Heart left ventricle (tissue), 16 donors: ENCODE measurements at places on chromosomes 4 and X. TPM values are rescaled to one million over a fixed set of nuclear protein-coding genes. Genes with fewer than 3 reads are reported as not detected.

GRCh38 chrX:45840411-45840950 is 639.8 kb upstream of the DIPK2B start:
- DNase-seq, result no peak

GRCh38 chr4:48490680-48491513 is 845 bp downstream of the ZAR1 start:
- no peak for DNase-seq

- no peak for DNase-seq
Observed at GRCh38 chrX:101229170-101229569, 9.6 kb downstream of the DRP2 start.

DNA sequence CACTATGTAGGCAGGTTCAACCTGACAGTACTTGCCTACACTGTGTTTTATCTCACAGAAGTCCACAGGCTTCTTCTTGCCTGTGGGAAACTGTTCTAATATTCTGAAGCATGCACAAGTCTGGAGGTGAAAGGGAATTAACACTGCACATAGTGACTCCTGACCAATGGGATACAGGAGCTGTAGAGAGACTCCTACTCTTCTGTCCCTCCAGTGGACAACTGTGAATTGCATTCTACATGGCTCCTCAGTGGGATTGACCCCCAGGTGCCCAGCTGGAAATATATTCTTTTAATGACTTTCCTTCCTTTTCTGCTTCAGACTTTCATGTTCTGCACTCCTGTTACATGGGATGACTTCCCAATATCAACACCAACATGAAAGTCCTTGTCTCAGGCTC is 8.2 kb upstream of the YIPF6 start:
- no peak for DNase-seq

DNA sequence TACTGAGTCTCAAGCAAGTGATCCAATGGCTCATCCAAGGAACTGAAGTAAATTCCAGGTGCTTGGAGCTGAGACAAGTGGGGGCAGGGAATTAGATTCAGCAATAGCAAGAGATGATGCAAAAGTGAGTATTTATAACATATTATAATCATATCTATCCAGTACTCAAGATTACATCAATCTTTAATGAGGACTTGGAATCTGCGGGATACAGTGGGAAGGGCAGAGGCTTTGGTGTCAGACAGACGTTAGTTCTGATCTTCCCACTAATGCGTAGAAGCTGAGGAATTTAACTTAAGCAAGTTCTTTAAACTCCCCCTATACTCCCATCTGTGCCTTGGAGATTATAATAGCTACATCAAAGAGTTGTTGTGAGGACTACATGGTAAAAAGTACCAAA is 143.4 kb upstream of the NWD2 start:
- no peak for DNase-seq

DNA sequence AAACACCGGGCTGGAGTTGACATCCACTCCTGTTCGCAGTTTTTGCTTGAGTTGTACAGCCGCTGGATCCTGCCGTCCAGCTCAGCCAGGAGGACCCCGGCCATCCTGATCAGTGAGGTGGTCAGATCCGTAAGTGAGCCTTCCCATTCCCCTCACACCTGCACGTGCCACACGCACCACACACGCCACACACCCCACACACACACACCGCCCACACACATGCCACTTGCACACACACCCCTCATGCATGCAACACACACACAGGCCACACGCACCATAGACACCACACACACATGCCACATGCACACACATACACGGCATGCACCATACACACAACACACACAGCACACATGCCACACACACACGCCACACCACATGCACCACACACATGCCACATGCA is 20.1 kb upstream of the MSANTD1 start:
- no peak for DNase-seq

DNA sequence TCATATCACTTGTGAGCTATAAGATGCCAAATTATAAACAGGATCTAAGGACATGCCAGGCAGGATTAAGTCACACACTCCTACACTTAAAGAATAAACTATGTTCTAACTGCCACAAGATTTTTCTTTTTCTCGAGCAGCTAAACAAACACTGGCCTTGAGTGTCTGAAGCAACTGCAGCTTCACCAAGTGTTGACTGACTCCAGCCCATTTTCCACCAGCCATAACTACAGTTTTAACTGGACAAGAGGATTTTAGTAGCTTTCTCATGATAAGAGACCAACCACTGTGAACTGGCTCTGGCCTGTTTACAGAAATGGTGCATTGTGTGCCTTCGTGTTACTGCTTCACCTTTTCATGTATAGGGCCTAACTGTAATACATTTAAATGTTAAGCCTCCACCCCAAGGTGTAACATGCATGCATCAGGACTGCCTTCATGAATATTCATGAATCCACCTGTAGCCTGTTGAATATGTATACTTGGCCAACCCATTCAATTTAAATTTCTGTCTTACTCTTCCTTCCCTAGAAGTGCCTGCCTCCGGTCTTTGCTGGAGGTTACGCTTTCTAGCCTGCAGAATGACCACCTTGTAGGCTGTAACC is 10.8 kb downstream of the UCP1 start:
- DNase-seq, result no peak

DNA sequence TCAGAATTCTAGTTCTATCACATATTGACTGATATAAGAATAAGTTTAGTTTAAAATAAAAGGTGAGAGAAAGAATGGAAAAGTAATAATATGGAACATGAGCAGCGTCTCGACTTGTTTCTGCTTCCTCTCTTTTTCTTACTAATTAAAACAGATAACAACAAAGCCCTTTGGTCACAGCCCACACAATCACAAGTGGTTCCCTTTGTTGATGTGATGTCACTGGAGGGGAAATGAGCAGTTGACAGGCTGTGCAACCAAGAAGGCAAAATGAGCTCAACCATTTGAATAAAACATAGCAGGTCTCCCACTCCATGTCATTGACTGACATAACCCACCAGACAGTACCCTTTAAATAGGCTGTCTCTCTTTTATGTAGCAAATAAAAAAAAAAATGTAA is 342.5 kb upstream of the MAGEB2 start:
- DNase-seq, result no peak

- peak; percentile 21 for DNase-seq
Observed at GRCh38 chr4:3517731-3518510, 14.3 kb downstream of the LRPAP1 start.

DNA sequence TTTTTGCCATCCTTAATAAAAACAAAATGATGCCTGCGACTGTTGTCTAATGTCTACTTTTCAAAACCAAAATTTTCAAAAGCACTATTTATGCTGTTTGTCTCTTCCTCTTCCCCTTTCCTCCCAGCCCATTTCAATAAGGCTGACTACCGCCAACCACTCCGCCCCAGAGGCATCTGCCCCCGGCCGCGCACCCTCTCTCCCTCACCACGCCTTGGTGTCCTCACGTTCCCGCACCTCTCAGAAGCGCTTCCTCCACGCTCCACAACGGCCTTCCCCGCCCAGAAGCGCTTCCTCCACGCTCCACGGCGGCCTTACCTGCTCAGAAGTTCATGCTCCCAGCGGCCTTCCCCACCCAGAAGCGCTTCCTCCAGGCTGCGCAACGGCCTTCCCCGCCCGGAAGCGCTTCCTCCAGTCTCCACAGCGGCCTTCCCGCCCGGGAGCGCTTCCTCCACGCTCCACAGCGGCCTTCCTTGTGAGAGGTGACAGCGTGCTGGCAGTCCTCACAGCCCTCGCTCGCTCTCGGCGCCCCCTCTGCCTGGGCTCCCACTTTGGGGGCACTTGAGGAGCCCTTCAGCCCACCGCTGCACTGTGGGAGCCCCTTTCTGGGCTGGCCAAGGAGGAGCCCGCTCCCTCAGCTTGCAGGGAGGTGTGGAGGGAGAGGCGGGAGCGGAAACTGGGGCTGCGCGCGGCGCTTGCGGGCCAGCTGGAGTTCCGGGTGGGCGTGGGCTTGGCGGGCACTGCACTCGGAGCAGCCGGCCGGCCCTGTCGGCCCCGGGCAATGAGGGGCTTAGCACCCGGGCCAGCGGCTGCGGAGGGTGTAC is 490.4 kb upstream of the ZFP42 start:
- DNase-seq, result no peak

DNA sequence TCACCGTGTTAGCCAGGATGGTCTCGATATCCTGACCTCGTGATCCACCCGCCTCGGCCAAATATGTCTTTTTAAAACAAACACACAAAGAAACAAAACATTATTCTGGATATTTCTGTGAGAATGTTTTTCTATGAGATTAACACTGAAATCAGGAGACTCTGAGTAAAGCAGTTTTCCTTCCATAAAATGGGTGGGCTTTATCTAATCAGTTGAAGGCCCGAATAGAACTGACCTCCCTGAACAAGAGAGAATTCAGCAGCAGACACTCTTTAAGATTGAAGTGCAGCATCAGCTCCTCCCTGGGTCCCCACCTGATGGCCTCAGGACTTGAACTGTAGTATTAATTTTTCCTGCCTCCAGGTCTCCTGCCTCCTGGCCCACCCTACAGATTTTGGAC is 22.4 kb upstream of the SOD3 start:
- no peak for DNase-seq

DNA sequence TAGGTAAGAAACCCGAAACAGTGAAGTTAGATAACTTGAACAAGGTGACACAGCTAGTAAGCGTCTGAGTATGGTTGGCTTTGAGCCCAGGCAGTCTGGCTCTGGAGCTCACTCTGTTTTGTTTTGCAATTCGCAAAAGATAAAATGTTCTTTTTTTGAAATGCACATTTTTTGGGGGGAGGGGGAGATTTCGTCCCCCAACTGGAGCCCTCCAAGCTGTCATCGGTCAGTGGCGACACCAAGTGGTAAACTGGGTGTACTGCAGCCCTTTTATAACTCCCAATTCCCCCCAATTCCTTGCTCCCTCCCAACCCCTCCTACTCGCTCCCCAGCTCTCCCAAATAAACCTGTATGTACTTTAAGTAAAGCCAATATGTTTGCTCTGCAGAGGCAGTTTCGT is 2.8 kb upstream of the CLCN5 start:
- DNase-seq, result peak; percentile 58

DNA sequence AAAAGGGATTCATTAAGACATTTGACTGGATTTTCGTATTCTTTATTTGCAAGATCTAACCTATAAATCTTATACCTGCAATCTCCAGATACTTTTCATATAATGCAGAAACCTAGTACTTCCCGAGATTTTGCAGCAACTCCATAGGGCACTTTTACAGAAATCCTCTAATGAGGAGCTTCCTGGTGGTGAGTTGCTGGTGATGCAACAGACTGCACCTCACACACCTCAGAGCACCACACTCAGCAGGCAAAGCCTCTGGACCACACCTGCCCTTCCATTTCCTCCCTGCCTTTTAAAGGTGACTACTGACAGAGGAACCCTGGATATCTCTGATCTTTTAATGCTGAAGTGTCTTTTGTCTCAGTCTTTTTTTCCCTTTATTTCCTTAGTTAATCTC is 289.4 kb downstream of the TRAM1L1 start:
- no peak for DNase-seq

- no peak for DNase-seq
Observed at GRCh38 chr4:18033111-18034085, 11.8 kb upstream of the LCORL start.

DNA sequence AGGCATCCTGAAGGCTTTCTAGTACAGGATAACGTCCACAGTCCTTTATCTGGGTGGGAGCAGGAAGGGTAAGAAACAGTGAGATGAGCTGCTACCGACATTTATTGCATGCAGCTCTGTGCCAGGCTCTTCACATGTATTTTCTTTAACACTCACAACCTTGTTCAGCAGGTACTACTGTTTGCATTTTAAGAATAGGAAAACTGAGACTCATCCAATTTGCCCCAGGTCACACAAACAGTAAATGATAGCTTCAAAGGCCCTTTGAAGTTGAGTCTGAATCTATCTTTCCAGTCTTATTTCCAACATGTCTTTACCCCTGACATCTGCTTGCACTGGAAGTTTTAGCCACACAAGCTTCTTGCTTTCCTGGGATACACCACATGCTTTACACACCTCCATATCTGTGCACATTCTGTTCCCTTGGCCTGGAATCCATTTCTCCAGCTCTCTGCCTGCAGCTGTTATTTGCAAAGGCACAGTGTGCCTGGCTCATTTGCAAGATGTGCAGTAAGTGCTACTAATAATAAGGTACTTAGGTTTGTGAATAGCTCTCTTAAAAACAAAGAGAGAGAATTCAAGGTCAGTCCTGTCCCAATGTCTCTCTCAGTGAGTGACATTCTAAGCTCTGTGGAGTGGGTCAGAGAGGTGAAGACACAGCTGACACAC is 61.2 kb downstream of the METTL14 start:
- peak; percentile 51 for DNase-seq

DNA sequence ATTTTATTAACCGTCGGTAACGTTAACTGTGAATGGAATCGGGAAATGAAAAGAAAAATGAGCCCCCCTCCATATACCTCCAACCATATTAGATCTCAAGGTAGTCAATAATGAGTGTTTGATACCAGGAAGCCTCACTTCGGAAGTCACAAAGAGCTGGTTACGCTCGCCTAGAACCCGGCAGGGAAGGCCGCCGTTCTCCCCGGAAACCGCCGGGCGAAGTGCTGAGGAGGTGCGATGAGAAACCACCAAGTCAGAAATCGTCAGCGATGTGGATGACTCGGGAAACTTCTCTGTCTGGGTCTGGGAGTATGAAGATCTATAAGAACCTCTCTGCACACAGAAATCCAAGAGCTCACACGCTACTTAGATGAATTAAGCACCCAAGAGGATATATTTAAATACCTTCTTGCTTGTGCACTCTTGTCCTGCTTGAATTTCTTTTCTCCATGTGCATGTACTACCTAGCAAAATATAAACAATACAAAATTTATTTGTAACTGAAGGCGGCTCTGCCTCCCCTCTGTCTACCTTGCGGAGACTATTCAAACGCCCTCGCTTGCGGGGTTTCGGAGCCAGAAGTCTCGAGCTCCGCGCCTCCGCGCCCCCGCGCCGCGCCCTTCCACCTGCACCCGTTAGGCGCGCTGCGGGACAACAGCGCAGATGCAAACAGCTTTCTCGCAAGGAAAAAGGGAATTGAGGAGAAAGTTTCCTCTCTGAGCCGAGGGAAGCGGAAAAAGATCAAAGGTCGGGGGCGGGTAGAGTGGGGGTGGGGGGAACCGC is 17.8 kb downstream of the NKX6-1 start:
- DNase-seq, result no peak

GRCh38 chr4:43607827-43608461 is 715.4 kb downstream of the GRXCR1 start:
- DNase-seq, result no peak

GRCh38 chrX:10513974-10514373 is 106.4 kb downstream of the MID1 start:
- DNase-seq, result no peak

- no peak for DNase-seq
Observed at GRCh38 chr4:77959566-77960338, 97.1 kb downstream of the MRPL1 start.

- DNase-seq, result no peak
Observed at GRCh38 chrX:41167888-41168287, 82.6 kb downstream of the USP9X start.

The SCFD2 gene
- polyA plus RNA-seq, result 9.4 TPM

The PRIMPOL gene
- 5.2 TPM for polyA plus RNA-seq

The IL1RAPL1 gene
- polyA plus RNA-seq, result 0.90 TPM

The PPA2 gene
- 88.9 TPM for polyA plus RNA-seq

The HELT gene
- not detected for polyA plus RNA-seq

The TCEAL2 gene
- 0.53 TPM for polyA plus RNA-seq

The DCAF12L2 gene
- 0.04 TPM for polyA plus RNA-seq

The POF1B gene
- polyA plus RNA-seq, result 0.91 TPM

The SLC2A9 gene
- polyA plus RNA-seq, result 2.1 TPM
